ENCODE measurements at places on chromosomes 12 and 14.

DNA sequence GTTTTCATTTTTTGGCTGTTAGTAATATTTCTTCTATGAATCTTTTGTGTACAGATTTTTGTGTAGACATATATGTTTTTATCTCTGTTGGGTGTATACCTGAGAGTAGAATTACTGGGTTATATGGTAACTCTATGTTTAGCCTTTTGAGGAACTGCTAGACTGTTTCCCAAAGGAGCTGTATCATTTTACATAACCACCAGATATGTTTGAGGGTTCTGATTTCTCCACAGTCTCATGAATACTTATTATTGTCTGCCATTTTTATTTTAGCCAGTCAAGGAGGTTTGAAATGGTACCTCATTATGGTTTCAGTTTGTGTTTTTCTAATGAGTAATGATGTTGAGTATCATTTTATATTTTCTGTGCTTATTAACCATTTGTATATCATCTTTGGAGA lies 1.9 kb downstream of the PCNX4 start:
- no peak for DNase-seq

DNA sequence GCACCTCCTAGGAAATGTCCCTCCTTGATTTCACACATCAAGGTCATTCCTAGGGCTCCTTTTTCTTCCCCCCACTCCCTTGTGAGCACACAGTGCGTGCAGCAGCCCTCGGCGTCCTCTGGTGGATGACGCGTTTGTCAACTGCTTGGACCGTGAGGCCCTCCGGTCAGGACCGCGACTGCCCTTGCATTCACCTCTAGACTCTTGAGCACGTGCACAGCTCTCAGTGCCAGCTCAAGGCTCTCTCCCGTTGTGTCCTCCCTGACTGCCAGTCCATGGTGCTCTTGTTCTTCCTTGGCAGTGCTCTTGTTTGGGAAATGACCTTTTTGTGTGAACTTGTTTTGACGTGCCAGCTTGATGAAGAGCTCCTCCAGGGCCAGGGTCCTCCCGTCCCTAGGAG lies 67.9 kb downstream of the TSPAN9 start:
- DNase-seq: no peak

- DNase-seq: no peak
These were observed 707.5 kb downstream of the BCL11B start for GRCh38 chr14:98564541-98564940.

DNA sequence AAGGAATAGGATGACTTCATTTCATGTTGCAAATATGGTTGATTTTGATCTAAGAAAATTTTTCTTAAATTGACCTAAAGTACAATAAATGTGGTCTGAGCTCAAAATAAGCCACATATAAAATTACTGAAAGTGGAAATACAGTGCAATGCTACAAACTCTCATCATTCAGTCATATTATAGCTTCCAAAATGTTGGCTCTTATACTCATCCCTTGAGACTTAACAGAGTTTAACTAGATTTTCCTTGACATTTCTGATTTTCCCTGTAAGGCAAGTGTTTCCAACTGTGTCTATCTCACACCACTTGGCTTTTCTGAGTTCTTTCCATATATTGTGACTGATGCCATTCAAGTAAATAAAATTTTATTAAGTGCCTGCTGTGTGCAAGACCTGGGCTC lies 123.7 kb upstream of the NTF3 start:
- DNase-seq: no peak

DNA sequence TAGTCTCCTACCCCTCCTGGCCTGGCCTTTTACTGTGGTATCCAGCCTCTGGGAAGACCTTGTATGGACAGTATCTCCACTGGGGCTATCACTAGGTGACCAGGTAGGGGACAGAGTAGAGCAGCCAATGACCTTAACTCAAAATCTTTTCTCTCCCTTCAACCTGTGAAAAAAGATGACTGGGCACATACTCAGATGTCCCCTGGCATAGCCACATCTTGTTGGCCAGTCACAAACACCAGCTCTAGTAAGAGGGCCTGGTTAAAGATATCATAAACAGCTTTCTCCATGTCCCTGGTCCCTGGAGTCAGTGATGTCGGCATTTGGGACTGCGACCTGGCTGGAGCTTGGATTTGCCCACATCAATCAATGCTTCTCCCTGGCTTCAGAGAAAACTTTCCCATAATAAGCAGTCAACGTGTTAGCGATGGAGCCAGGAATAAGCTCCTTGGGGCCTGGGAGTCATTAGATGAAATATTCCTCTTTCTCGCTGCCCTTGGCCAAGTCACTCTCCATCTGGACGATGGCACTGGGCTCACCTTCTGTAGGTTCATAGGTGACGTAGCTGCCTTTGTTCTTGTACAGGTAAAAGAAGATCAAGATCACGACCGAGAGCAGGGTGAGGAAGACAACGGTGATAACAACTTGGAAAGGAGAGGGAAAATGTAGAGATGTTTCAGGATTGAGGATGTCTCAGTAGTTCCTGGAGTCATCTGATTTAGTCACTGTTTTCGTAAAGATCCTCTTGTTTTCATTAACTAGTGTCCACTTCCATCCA lies 7.0 kb downstream of the DAZAP2 start:
- DNase-seq: no peak

Data from AG10803 (cell line).